Hematopoietic multipotent progenitor cell treated with erythropoietin and hydrocortisone succinate and interleukin-3 and kit ligand, for 8 days (in vitro differentiated cells): ENCODE measurements at places on chromosomes 12 and 14.
A peak's percentile ranks its signal among the peaks of the same experiment; 100 is the strongest.

GRCh38 chr14:50823762-50824636 is 7.0 kb downstream of the NIN start:
- DNase-seq: no peak

DNA sequence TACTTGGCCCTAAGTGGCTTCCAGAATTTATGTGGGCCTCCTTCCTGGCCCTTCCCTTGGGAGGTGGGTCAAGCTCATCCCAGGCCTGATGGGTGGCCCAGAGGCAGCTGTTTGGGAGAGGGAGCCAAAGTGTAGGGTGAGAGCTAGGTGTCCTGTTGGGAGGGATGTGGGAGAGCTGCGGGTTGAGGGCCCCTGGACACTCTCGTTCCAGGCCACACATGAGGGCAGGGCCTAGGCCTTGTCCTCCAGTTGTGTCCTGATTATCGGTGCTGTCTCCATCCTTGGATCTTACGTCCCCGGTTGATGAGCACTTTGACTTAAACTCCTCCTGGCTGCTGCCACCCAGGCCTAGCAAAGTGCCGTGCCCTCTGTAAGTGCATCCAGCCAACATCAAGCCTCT is 177.5 kb upstream of the VASH1 start:
- no peak for DNase-seq

- DNase-seq: no peak
Observed at GRCh38 chr14:99733540-99734405, 49.7 kb downstream of the CYP46A1 start.

DNA sequence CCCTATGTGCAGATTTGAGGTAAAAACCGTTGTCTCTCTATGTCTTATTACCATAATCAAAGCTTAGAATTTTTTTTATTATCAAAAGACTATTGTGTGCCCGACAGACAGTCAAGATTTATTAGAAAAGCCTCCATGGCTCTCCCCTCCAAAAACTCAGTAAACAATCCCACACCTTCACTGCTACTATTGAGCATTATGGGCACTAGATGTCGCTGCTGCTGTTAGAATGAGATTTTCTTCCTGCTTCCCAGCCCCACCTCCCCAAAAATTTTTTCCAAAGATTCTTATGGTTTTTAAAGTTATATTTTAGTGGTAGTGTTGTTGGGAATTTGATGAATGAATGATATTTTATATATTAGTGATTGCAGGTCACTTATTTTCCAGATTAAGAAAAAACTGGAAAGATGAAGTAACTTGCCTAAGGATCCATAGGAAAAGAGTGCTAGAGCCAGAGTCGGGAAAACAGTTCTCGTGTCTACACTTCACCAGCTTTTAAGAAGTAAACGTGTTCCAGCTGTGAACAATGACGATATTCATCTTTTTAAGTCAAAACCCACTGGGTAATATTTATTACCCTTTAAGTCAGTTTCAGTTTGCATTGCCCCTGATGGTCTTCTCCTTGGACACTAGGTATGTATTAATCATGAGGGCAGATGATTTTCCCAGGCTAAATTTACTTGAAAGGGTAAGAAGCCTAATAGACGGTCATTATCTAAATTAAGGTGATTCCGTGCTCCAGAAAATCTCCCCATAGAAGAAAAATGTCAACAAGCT is 12.2 kb upstream of the FOXG1 start:
- DNase-seq: peak; percentile 54

GRCh38 chr12:2319737-2320506 is 267.1 kb downstream of the CACNA1C start:
- DNase-seq: no peak
